ENCODE measurements at places on chromosomes 1 and 21.

- DNase-seq = no peak
Observed at GRCh38 chr21:21547368-21547953, 549.3 kb downstream of the NCAM2 start.

GRCh38 chr1:228944935-228945371 is 209.7 kb downstream of the RHOU start:
- no peak for DNase-seq

- no peak for DNase-seq
Observed at GRCh38 chr1:30883389-30884172, 25.0 kb downstream of the SDC3 start.

DNA sequence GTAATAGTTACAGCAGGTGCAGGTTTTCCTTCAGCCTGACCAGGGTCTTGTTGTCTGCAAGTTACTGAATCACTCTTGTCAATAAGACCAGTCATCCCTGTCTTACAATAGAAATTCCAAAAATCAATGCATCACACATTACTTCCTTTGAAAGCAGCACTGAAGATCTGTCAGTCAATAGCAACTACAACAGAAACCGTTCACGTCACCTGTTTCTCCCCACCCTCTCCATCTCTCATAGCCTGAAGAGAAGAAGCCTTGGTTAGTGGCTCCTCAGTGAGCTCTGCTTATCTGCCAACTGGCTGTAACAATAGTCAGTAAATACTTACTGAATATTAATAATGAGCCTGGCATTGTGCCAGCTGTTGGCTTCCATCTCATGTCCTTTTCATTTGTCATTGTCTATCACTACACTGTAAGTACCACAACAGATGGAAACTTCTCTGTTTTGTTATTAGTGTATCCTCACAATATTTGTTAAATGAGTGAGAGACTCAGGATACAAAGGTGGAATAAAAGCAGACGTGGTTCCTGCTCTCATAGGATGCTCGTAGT is 195.2 kb downstream of the S1PR1 start:
- DNase-seq = no peak

DNA sequence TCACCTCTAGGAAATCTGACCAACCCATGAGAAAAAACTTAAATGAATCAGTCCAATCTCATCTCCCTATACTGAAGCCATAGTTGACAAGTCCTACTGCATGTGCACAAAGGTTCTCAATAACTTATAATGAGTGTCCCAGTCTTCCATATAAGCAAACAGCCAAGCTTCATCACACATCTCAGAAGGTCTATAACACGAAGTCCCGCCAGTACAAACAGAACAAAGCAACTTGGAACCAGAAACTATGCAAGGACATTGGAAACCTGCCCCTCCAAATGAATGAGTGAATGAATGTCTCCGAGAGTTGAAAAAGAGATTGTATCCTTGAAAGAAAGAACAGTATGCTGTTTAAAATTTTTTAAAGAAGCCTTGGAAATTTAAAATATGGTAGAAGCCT is 53.6 kb upstream of the IPO9 start:
- no peak for DNase-seq

GRCh38 chr1:43719063-43719462 is 11.7 kb downstream of the ST3GAL3 start:
- no peak for DNase-seq

GRCh38 chr1:229436201-229436600 is 2.3 kb upstream of the ACTA1 start:
- no peak for DNase-seq

- no peak for DNase-seq
Observed at GRCh38 chr1:2192031-2192995, 2.3 kb downstream of the FAAP20 start.

DNA sequence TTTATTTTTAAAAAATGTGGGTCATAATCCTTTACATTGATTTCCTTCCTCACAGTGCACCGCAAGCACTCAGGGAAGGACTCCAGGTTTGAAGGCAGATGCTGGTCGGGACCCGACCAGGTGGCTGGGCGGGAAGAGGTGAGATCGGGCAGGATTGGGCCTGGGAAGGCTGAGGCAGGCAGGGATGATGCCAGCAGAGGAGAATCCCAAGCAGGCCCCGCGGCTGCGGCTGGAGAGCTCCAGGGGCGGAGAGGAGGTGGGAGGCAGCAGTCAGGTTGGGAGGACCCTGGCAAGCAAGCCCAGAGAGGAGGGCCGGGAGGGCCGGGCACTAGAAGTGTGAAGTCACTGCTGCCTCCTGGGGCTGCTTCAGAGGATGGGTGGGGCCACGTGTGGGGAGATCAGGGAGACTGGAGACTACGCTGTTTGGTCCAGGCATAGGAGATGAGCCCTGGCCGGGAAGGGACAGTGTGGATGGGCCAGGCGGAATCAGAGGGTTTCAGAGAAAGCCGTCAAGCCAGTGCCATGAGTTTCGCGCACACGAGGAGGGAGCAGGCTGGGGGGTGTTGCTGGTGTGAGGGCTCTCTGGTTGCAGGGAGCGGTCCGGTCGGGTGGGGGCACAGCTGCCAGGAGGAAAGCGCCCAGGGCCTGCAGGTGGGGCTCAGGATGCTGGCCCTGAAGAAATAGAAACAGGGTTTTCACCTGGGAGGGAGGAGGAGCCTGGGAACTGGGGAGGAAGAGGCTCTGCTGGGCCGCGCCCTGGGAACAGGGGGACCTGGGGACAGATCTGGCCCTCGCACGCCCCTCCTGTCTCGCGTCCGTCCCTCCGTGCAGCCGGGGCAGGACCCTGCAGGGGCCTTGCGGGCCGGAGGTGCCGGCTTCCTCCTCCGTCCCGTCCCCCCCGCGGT is 888 bp upstream of the COL18A1 start:
- DNase-seq = no peak

GRCh38 chr1:109989506-109990301 is 5.1 kb downstream of the AHCYL1 start:
- DNase-seq = no peak

DNA sequence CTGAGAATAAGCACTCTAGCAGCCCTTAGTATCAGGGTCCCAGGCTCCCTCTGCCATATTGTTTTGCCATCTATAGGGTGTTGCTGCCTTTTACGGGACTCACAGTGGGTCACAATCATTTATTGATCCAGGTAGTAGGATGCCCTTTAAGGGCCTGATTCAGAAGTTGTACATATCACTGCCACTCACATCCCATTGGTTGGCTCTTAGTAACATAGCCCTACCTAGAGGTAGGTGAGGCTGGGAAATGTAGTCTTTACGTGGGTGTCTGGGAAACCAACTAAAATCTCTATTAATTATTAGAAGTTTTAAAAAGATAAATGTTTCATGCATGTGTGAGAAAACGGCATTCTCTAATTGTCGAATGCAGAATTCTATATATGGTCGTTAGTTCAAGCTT is 78.8 kb upstream of the ATP5PO start:
- no peak for DNase-seq

GRCh38 chr1:232474826-232475225 is 155.1 kb downstream of the SIPA1L2 start:
- DNase-seq = no peak

DNA sequence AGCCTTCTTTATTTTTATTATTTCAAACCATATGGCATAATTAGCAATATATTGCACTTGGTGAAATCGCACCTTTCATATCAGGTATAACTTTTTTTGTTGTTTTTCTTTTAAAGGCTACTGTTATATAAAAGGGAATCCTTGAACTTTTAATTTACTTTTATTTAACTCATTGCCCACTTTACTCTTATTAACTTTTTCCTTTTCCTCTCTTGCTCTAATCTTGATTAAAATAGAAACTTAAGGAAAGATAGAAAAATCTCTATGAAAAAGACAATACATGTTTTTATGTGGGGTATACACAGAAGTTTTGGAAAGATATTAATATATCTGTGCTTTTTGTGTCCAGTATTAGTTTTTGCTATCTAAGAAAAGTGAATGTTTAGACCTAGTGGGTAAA is 805.8 kb downstream of the USP25 start:
- no peak for DNase-seq

DNA sequence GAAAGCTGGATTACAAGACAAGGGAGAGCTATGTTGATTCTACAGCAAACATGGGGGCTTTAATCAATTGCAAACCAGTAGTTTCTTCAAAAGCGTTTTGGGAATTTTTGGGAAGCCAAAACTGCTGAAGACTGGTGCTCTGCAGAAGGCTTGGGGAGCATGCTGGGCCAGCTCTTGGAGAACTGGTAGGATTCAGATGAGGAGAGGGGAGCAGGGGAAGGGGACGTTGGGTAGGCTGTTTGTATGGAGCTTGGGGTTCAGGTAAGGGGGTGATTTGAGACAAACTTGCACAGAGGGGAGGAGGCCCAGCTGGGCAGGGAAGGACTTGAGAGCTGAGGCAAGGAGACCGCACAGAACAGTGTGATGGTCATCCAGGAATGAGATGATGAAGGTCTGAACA is 2.6 kb upstream of the MYOG start:
- DNase-seq = no peak

DNA sequence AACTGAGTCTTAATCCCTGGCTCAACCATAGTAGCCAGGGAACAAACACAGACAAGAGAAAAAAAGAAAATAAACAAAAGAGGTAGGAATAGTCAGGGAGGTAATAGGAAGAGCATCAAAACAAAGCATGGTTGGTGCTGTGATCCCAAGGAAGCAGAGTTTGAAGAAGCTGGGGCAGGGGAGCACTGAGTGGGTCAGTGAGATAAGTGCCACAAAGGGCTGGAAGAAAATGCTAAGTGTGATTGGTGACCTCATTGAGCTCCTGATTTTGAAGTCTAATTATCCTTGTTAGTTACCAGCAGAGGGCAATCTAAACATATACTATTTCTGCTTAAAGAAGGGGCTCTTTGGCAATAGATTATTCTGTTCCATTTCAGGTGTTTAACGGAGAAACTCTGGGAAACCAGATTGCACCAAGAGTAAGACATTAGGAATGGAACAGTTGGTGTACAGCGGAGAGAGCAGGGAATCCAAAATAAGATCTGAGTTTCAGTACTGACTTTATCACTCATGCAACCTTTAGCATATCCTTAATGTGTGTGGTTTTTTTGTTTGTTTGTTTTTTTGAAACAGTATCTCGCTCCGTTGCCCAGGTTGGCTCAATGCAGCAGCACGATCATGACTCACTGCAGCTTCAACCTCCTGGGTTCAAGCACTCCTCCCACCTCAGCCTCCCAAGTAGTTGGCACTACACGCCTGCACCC is 30.7 kb upstream of the KIAA1614 start:
- DNase-seq = no peak

DNA sequence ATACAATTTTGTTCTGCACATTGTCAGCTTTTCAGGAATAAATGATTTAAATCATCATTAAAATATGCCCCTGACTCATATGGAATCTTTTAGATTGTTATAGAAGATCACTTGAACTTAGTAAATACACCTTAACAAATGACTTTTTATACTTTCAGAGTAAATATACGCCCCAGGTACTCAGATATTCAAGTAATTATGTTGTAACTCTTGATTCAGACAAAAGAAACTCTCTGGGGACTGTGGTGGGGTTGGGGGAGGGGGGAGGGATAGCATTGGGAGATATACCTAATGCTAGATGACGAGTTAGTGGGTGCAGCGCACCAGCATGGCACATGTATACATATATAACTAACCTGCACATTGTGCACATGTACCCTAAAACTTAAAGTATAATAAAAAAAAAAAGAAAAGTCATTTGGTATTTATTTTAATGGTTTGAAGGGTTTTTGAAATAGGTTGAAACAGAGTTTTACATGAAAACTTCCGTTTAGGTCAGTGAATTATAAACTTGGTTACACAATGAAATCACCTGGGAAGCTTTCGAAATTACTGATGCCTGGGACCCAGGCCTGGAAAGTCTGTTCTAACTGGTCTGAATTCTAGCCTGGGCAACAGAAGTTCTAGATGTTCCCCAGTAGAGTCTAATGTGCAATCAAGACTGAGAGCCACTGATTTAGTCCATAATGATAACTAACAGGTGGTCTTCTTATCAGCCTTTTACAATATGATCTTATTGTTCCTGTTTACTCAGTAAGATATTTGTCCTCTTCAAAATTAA is 320.5 kb upstream of the NR5A2 start:
- DNase-seq = no peak
